ENCODE measurements at places on chromosomes 1 and 21.
A peak's percentile ranks its signal among the peaks of the same experiment; 100 is the strongest.

GRCh38 chr1:162710345-162710744 lies 78.1 kb downstream of the DDR2 start:
- DNase-seq = peak; percentile 66

- no peak for DNase-seq
Observed at GRCh38 chr1:54245501-54245900, 45.5 kb downstream of the MRPL37 start.

- DNase-seq = no peak
Observed at GRCh38 chr1:30723331-30723755, at the start of gene MATN1. MATN1 (minus strand) TSS chr1:30723585; CDS start chr1:30723551, 34 bp downstream.

DNA sequence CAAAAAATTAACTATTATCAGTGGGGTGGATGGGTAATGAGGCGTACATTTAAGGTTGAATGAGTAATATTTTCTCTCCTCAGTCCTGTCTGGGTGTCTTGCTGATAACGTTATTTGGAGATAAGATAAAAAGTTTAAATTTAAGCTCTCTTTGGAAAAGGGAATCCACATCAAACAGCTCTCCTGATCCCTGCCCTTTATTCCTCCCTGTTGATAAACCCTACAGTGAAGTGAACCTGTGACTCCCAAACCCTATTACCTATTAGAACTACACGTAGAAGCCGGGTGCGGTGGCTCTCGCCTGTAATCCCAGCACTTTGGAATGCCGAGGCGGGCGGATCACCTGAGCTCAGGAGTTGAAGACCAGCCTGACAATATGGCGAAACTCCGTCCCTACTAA lies 9.9 kb upstream of the GPR161 start:
- DNase-seq = no peak

GRCh38 chr1:40769815-40770214 lies 13.8 kb upstream of the KCNQ4 start:
- DNase-seq = no peak

GRCh38 chr1:239253032-239253431 lies 133.3 kb upstream of the CHRM3 start:
- peak; percentile 38 for DNase-seq

DNA sequence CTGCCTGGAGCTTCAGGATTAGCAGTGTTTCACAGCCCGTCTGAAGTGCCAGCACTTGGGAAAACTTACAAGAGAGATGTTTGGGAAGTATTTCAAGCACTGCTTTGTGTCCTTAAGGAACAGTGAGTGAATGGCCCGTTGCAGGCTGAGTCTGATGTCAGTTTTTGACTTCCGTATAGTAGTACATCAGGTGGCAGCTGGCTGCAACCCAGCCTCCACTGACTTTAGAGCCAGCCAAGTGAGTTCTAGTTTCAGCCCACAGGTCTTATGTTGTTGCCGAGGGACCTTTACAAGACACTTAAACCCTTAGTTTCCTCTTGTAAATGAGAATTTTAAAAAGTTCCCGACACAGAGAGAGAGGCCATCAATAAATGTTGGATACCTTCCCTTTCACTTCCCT lies 35.0 kb downstream of the UCK2 start:
- DNase-seq = no peak

DNA sequence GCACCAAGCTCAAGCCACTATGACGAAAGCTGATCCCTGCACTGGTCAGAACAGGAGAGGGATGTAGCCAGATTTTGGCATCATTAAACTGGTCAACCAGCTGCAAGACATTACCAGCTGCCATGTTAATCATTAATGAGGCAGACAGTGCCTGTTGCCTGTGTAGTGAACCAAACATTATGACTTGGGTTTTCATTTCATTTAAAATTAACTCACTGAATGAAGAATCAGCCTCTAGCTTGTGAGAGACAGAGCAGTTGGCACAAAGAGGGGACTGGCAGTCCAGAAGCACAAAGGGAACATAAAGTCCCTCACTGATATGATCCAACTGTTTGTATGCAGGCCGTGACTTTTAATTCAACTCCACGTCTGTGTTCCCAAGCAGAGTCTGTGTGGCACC lies 318.9 kb downstream of the SEC16B start:
- DNase-seq = no peak
